ENCODE measurements at places on chromosomes 11 and 22.

DNA sequence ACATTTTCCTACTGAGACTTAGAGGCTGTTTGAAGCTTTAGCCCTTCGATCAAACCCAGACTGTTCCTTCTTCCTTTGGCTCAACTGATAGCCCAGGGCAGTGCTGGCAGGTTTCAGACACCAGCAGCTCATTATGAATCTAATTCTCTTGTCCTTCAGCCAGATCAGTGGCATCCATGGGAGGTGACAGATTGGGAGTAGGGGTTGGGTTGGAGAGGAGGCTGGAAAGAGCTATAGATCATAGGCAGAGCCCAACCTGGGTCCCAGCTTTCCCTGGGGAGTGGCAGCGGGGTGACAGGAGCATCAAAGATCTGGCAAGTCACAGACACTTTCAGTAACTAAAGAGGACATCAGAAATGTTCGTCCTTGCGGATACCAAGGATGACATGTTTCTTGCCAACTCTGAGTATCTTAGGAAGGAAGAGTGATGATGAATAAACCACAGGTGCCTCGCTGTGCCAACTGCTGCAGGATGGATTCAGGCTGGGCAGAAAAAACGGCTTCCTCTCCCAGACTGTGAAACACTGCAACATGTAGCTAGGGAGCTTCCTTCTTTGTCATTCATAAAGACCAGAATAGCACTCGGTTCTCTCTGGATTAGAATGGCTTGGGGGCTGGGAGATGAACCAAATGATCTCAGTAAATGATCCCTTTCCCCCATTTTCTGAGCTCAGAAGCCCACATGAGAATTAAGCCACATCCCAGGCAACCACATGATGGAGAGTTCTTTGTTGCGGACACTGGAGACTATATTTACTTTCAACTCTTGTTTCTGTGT, 19.1 kb downstream of the ABCC8 start:
- H3K27ac ChIP-seq: no peak overlapping the region
- no peak overlapping the region for H3K4me3 ChIP-seq
- H3K36me3 ChIP-seq: no peaks in the 10 kb centered on the region
- DNase-seq: no peak

GRCh38 chr11:124481365-124482323, 36.1 kb upstream of the OR8B8 start:
- H3K4me1 ChIP-seq: peaks cover 9% of the 10 kb centered on the region
- no peak overlapping the region for H3K4me3 ChIP-seq
- H3K27me3 ChIP-seq: peaks cover 38% of the 10 kb centered on the region
- peak overlapping the region; percentile 44 for H3K27ac ChIP-seq
- no peak for DNase-seq

- no peak overlapping the region for H3K27ac ChIP-seq
- DNase-seq: no peak
- peaks cover 24% of the 10 kb centered on the region for H3K27me3 ChIP-seq
- H3K36me3 ChIP-seq: no peaks in the 10 kb centered on the region
- H3K4me1 ChIP-seq: no peaks in the 10 kb centered on the region
These were observed 259.9 kb downstream of the BUD13 start for GRCh38 chr11:116512841-116513240.

DNA sequence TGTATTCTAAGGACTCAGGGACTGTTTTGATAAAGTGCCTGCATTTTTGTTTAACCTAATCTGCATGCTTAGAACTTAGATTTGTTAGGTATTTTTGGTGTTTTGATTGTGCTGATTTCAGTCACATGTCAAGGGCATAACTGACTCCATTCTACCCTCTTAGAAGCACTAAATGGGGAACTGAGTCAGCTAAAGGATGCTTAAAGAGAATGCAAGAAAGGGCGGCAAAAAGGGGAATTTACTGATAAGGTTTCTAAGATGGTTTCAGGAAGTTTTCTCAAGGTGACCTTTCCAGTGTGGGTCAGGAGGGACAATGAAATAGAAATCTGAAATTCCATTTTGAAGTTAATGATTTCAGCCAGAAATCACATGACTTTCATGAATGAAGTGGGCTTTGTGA, 43.0 kb downstream of the MMP20 start:
- DNase-seq: no peak
- H3K27ac ChIP-seq: no peak overlapping the region
- peaks cover 12% of the 10 kb centered on the region for H3K4me1 ChIP-seq
- no peaks in the 10 kb centered on the region for H3K36me3 ChIP-seq

DNA sequence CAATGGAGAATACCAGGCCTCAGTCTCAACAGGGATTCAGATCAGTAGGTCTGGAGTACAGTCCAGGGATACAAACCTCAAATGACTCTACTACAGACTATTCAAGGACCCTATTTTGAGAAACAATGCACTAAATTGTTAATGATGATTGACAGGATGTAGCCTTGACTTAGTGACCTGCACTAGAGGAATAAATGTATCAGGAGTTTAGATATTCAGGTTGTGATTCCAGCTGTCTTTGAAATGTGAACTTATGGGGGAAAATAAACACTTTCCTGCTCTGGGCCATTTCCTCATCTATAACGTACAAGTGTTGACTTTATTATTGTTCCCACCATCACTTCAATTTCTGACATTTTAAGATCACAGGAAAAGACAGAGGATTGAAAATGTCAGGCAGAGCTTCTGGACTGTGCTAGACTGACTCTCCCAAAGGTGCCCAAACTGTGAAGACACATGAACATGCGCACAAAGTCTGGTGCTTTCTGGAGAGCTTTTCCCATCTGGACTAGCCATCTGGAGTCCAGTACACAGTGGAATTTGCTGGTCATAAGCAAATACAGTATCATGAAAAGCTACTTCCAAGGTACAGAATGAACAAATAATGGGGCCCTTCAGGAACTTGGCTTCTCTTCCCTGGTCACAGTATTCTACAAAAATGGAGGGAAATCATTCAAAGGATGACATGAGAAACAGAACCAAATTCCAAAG, 110.4 kb downstream of the USP35 start:
- H3K36me3 ChIP-seq: no peaks in the 10 kb centered on the region
- no peak overlapping the region for H3K27ac ChIP-seq
- H3K4me3 ChIP-seq: no peak overlapping the region
- H3K4me1 ChIP-seq: peaks cover 33% of the 10 kb centered on the region
- no peak for DNase-seq
- no peaks in the 10 kb centered on the region for H3K27me3 ChIP-seq

DNA sequence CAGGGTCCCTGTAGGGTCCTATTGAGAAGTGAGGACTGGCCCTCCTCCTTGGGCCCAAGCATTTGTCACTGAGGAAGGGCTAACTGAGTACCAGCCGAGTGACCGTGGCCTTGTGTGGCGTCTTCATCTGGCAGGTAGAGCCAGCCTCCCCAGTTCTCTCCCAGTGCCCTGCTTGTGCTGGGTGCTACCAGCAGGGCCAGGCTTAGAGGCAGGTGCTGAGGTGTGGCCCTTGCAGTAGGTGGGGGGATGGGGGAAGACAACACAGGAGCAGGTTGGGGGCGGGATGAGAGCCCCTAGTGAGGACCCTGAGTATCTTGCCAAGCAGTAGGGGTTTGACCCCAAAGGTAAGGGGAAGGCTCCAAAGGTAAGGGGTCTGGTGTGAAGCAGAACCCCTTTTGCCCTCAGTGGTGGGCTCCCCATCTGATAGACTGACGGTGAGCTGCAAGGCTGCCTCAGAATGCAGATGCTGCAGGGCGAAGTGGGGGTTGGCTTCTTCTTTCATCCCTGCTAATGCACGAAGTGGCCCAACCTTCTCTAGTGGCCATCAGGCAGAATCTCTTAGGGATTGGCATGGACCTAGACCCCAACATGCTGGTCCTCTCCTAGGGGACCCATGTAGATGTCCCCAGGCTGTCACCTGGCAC, 19.6 kb downstream of the CDC45 start:
- H3K36me3 ChIP-seq: no peaks in the 10 kb centered on the region
- H3K4me3 ChIP-seq: no peak overlapping the region
- no peak for DNase-seq
- no peaks in the 10 kb centered on the region for H3K4me1 ChIP-seq
- H3K27ac ChIP-seq: no peak overlapping the region

- H3K36me3 ChIP-seq: peaks cover 10% of the 10 kb centered on the region
- H3K27ac ChIP-seq: no peak overlapping the region
- no peak for DNase-seq
- H3K4me1 ChIP-seq: peaks cover 6% of the 10 kb centered on the region
These were observed 115.8 kb downstream of the METTL15 start for GRCh38 chr11:28223994-28224393.

DNA sequence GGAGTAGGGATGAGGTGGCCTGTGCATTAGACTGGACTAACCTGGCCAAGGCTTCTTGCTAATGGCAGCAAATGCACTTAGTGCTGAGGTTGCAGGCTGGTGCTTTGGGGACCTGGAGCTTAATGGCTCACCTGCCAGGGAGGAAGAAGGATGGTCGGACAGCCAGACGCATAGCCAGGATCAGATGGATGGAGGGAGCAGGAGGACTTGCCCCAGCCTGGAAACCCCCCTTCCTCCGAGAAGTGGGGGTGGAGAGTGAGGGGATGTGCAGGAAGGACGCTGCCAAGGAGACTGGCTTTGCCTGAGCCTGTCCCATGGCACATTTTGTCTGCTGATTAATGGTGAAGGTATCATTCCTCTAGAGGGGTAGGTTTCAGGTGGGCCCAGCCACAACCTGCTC, 17.9 kb downstream of the IGLL1 start:
- no peak overlapping the region for H3K27ac ChIP-seq
- peaks cover 9% of the 10 kb centered on the region for H3K27me3 ChIP-seq
- H3K36me3 ChIP-seq: no peaks in the 10 kb centered on the region
- peaks cover 13% of the 10 kb centered on the region for H3K4me1 ChIP-seq

DNA sequence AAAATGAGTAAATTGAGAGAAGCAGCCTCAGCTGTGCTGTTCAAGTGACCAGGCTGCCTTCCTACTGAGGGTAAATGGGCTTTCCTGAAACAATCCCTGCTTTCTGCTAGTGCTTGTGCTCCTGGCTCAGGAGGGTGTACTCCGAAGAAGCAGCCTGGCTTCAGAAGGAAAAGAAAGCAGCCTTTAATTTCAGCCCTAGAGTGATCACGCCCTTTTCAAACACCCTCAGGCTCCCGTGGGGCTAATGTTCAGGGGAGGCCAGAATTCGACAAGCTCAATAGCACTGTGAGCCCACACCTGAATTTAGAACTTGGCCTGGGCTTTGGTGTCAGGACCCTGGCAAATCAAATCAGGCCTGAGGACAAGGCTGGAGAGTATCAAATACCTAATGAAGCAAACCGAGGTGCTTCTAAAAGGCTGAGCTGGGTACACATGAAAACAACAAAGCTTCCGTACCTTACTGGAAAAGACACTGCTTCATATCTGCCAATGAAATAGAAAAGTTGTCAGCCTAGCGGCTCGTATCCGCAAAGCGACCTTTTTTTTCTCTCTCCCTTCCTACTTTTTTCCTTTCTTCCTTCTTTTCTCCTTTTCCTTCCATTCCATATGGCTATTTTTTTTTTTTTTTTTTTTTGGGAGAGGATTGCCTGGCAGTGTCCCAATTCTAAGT, 387.8 kb downstream of the SOX6 start:
- no peaks in the 10 kb centered on the region for H3K27me3 ChIP-seq
- no peaks in the 10 kb centered on the region for H3K4me1 ChIP-seq
- H3K27ac ChIP-seq: no peak overlapping the region
- no peak for DNase-seq
- H3K4me3 ChIP-seq: no peak overlapping the region

GRCh38 chr11:116162086-116162885, 610.5 kb downstream of the BUD13 start:
- H3K36me3 ChIP-seq: no peaks in the 10 kb centered on the region
- peaks cover 16% of the 10 kb centered on the region for H3K27me3 ChIP-seq
- no peak overlapping the region for H3K4me3 ChIP-seq
- H3K4me1 ChIP-seq: no peaks in the 10 kb centered on the region
- H3K27ac ChIP-seq: no peak overlapping the region
- no peak for DNase-seq

DNA sequence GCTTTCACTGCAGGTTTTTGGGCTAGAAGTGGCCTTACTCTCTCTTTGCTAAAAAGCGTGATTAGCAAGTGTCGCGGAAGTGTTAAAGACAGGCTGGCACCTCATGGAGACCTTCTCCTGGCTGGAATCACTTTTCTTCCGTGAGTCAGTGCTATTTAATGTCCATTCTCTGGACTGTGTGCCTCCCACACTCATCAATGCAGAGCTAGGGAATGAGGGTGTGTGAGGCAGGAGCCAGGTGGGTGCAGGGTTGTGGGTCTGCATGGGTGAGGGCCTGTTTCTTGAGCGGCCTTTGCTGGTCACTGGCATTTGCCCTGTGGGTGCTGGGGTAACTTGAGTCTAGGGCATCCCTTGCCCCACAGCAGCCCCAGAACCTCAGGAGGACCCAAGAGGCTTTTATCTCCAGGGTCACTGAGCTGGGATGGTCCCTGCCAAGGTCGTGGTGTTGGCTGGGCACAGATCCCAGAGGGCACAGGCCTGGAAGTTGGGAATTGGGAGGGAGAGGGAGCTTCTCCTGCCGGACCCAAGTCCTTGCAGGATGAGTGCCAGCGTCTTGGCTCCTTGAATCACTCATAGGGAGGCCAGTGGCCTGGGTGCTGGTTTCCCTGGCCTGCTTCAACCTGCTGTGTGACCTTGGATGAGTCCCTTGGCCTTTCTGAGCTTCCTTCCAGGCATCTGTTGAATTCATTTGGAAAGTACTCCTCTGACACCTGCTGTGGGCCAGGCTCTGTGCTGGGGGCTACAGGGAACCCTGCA, 30.0 kb downstream of the KIAA1671 start:
- peaks cover 33% of the 10 kb centered on the region for H3K27me3 ChIP-seq
- no peaks in the 10 kb centered on the region for H3K4me1 ChIP-seq
- no peak overlapping the region for H3K4me3 ChIP-seq
- no peaks in the 10 kb centered on the region for H3K36me3 ChIP-seq
- H3K27ac ChIP-seq: no peak overlapping the region

DNA sequence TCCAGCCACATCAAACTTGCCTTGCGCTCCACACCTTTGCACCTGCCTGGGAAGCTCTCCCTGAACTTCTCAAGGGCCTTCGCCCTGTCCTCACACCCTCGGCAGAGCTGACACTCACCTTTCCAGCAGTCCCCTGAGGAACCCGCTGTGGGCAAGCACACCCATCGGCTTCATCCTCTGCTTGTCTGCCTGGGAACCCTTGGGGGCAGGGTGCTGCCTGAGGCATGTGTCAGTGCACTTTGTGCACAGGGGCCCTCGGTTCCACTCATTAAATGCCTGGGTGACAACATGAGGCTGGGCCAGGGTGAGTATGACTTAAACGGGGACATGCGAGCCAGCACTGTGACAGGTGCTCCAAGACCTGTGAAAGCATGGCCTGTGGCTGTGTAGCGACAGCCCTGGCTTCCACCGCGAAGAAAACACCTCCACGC, 2.6 kb upstream of the LRFN4 start:
- peak overlapping the region; percentile 10 for H3K4me3 ChIP-seq
- H3K4me1 ChIP-seq: peaks cover 8% of the 10 kb centered on the region
- H3K27me3 ChIP-seq: no peaks in the 10 kb centered on the region
- H3K36me3 ChIP-seq: no peaks in the 10 kb centered on the region
- peak overlapping the region; percentile 91 for H3K27ac ChIP-seq

- H3K27me3 ChIP-seq: peaks cover 8% of the 10 kb centered on the region
- peak overlapping the region; percentile 88 for H3K4me3 ChIP-seq
- H3K36me3 ChIP-seq: no peaks in the 10 kb centered on the region
- peak; percentile 92 for DNase-seq
These were observed 9.2 kb downstream of the FXYD2 start for GRCh38 chr11:117815262-117815803.

DNA sequence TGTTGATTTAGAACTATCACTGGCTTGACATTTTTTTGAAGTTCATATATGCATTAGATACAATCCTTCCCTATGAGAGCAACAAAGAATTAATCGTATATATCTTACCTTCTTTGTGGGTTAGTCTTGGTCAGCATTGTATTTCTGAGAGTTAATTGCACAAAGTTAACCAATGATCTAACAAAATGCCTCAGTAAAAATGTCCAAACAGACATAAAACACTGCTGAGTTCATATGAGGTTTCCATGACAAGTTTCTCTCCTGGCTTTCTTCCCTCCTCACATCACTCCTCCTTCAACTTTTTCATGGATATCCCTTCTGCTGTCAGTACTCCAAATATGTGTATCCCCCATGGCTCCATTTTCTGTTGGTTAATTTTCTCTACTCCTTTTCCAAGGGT, 9.0 kb downstream of the MAP6 start:
- DNase-seq: no peak
- no peaks in the 10 kb centered on the region for H3K36me3 ChIP-seq
- H3K4me3 ChIP-seq: no peak overlapping the region
- no peaks in the 10 kb centered on the region for H3K4me1 ChIP-seq
- peaks cover 41% of the 10 kb centered on the region for H3K27me3 ChIP-seq
